ENCODE measurements at places on chromosomes 3 and 15.

GRCh38 chr3:128841926-128842920 lies 37.2 kb upstream of the ACAD9 start:
- no peak for DNase-seq

DNA sequence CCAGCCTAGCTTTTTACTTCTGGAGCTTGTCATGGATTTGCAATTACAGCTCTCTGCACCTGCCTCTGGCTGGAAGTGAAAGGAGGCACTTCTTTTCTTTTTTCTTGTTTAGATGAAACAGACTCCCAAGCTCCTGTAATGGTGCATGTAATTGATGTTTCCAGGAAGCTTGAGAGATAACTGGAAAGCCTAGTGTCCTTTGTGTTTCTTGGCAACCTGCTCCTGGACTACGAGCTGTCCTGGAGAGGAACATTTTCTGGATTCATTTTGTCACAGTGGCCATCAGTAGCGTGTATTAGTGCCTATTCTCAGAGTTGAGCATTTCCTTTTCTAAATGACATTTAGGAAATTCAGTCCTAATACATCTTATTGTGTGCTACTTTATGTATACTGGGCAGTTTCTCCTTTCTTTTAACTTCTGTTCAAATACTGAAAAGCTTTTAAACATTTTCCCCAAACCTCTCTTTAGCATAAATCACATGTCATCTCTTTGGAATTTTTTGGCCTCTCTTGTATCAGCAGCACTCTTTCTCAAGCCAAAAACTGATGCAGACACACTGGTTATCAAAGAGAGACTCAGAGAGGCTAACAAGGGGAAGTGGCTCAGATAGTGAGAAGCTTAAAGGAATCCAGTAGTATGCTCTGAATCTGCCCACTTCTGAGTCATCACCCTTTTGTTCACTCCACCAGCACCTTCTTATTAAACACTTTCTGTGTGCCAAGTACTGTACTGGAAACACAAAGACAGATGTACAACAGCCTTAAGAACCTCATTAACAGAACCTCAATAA lies 62.6 kb upstream of the SLC2A2 start:
- DNase-seq: peak; percentile 28

DNA sequence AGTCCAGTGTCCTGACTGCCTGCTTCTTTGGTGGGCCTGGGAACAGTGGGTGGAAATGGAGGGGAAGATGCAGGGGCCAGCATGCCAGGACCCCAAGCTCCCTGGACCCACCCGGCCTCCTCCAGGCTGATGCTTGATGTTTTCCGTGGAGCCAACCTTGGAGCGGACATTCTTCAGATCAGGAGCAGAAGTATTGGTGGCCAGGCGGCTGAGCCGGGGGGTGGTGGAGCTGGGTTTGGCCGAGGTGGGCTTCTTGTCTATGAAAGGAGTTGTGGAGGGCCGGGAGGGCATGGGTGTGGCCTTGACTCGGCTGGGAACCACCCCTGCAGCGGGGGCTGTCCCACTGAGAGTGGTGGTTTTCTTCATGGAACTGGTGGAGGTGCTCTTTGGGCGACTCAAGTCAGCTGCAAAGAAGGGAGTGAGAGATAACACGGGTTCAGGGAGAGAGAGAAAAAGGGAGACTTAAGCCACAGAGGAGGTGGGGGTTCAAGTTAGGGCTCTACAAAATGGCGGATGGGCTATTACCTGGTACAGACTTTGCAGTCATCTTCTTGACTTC lies 67.8 kb downstream of the DHX30 start:
- no peak for DNase-seq

GRCh38 chr3:169668957-169669741 lies 5.6 kb upstream of the MECOM start:
- peak; percentile 48 for DNase-seq

GRCh38 chr3:169634618-169635236 lies 28.8 kb downstream of the MECOM start:
- DNase-seq: no peak

DNA sequence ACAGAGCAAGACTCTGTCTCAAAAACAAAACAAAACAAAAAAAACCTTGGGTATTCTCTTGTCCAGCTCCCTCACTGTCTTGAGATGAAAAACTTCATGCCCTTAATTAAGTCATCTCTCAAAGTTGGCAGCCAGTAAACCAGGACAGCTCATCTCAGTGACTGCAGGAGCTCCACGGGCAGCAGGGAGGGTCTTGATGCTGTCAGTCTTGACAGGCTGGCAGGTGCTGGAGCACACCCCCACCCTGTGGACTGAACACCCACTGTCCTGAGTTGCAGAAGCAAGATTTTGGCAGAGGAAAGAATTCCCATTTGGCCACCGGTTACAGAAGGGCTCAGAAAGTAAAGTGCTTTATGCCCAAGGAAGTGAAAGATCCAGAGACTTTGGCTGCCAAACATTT lies 8.0 kb downstream of the DNAJA4 start:
- no peak for DNase-seq

- DNase-seq: no peak
These were observed 304.4 kb downstream of the DOCK3 start for GRCh38 chr3:50978991-50979667.

GRCh38 chr3:29409409-29409808 lies 128.5 kb downstream of the RBMS3 start:
- DNase-seq: no peak

All from DMS79 (cell line).